ENCODE measurements at places on chromosomes 1 and 21.
A peak's percentile ranks its signal among the peaks of the same experiment; 100 is the strongest.

DNA sequence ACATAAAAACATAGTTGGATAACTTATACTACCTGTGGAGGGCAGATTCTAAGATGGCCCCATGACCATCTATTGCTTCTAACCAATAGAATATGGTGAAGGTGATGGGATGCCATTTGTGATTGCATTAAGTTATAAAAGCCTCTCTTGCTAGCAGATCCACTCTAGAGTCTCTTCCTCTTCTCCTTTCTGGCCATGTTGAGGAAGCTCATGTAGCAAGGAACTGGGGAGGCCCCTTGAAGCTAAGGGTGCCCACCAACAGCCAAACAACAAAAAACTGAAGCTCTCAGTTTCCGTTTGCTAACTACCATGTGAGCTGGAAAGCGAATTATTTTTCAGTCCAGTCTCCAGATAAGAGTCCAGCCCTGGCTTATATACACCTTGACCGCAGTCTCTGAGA lies 16.0 kb upstream of the AGO1 start:
- H3K27ac ChIP-seq: no peak overlapping the region
- H3K4me1 ChIP-seq: no peaks in the 10 kb centered on the region
- no peak for DNase-seq

DNA sequence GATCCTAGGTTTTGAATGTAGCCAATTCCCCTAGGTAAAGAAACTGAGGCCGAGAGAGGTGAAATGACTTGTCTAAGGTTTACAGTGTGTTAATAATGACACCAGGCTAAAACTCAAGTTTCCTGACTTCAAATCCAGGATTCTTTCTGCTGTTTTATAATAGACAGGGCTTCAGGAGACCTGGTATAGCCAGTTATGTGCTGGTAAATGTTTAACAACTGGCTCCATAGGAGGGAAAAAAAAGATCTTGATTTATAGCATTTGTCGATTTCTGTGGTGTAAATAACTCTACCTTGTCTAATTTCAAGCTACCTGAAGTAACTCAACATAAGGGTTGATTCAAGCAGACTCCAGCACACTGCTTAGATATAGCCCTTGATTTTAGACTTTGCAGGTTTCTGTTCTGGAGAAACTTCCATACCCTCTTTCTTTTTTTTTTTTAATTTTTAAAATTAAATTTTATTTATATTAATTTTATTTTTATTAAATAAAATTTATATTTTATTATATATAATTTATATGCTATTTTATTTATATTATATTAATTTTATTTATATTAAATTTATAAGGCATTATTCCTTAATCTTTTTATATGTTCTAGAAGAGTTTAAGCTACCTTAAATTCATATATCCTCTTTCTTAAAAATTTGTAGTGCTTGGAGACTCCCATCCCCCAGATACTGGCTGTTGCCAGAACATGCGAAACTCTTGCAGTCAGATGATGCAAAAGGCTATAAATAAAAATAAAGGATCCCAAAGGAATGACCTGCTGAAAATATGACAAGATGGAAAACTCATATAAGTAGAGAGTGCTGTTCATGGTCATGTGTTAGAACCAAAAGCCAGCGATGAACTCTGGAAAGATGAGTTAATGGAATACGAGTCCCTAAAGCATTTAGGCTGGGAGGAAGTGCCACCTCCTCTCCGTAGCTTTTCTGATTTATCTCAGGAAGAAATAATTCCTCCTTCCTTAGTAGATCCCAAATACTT lies 35.4 kb upstream of the SRSF10 start:
- peaks cover 75% of the 10 kb centered on the region for H3K4me1 ChIP-seq
- no peak for DNase-seq
- H3K27me3 ChIP-seq: no peaks in the 10 kb centered on the region
- no peaks in the 10 kb centered on the region for H3K36me3 ChIP-seq
- no peak overlapping the region for H3K4me3 ChIP-seq
- peak overlapping the region; percentile 94 for H3K27ac ChIP-seq

- H3K4me3 ChIP-seq: no peak overlapping the region
- no peaks in the 10 kb centered on the region for H3K27me3 ChIP-seq
- H3K27ac ChIP-seq: no peak overlapping the region
- DNase-seq: no peak
Measured at GRCh38 chr1:196377811-196378210, 230.4 kb downstream of the KCNT2 start.

DNA sequence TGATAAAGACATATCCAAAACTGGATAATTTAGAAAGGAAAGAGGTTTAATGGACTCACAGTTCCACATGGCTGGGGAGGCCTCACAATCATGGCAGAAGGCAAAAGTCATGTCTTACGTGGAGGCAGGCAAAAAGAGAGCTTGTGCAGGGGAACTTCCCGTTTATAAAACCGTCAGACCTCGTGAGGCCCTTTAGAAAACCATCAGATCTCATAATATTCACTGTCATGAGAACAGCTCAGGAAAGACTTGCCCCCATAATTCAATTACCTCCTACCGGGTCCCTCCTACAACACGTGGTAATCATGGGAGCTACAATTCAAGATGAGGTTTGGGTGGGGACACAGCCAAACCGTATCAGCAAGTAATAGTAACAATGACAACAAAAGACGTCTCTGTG lies 88.2 kb upstream of the SLC25A33 start:
- H3K36me3 ChIP-seq: no peaks in the 10 kb centered on the region
- DNase-seq: no peak
- peak overlapping the region; percentile 98 for H3K27ac ChIP-seq
- H3K4me3 ChIP-seq: no peak overlapping the region
- H3K4me1 ChIP-seq: peaks cover 73% of the 10 kb centered on the region

- no peak overlapping the region for H3K27ac ChIP-seq
- peaks cover 23% of the 10 kb centered on the region for H3K27me3 ChIP-seq
- DNase-seq: no peak
- H3K36me3 ChIP-seq: no peaks in the 10 kb centered on the region
- no peak overlapping the region for H3K4me3 ChIP-seq
Measured at GRCh38 chr1:48688102-48688760, 88.5 kb downstream of the BEND5 start.

GRCh38 chr21:37430184-37430821 lies 63.7 kb downstream of the DYRK1A start:
- no peak overlapping the region for H3K27ac ChIP-seq
- DNase-seq: no peak
- no peak overlapping the region for H3K4me3 ChIP-seq
- H3K4me1 ChIP-seq: peaks cover 32% of the 10 kb centered on the region
- peaks cover 8% of the 10 kb centered on the region for H3K36me3 ChIP-seq

DNA sequence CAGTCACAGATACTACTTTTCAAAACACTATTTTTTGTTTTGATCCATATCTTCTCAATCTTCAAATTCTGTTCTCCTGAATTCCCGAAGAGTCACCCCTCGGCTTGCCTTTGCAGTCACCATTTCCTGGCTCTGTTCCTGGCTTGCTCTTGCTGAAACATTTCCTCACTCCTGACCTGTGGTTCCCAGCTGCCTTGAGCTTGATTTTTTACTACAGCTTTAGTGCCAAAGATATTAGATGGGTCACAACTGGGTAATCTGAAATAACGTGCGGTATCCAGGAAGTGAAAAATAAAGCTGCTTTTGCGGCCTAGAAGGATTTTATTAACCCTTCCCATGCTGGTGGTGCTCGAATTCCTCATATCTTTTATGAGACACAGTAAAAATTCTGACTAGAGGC lies 318.8 kb downstream of the PCP4 start:
- H3K4me1 ChIP-seq: no peaks in the 10 kb centered on the region
- no peak overlapping the region for H3K27ac ChIP-seq
- no peak for DNase-seq
- H3K36me3 ChIP-seq: no peaks in the 10 kb centered on the region

DNA sequence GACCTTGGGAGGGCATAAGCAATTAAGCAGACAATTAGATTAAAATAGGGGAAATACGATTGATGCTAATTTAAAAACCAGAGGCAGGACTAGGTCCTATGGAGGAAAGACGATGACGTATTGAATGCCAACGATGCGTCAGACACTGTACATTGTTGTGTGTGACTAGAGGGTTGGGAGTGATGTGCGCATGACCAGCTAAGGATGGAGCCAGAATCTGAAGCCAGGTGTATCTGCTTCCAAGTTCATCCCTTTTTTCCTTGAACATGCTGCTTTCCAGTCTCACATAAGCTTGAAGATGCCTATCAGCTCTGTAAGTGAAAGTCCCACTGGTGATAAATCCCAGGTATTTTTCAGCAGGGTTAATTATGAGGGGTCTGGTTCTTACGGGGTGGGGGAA lies 576.2 kb downstream of the MATN1 start:
- no peaks in the 10 kb centered on the region for H3K4me1 ChIP-seq
- H3K27me3 ChIP-seq: peaks cover 24% of the 10 kb centered on the region
- no peaks in the 10 kb centered on the region for H3K36me3 ChIP-seq
- no peak overlapping the region for H3K4me3 ChIP-seq

DNA sequence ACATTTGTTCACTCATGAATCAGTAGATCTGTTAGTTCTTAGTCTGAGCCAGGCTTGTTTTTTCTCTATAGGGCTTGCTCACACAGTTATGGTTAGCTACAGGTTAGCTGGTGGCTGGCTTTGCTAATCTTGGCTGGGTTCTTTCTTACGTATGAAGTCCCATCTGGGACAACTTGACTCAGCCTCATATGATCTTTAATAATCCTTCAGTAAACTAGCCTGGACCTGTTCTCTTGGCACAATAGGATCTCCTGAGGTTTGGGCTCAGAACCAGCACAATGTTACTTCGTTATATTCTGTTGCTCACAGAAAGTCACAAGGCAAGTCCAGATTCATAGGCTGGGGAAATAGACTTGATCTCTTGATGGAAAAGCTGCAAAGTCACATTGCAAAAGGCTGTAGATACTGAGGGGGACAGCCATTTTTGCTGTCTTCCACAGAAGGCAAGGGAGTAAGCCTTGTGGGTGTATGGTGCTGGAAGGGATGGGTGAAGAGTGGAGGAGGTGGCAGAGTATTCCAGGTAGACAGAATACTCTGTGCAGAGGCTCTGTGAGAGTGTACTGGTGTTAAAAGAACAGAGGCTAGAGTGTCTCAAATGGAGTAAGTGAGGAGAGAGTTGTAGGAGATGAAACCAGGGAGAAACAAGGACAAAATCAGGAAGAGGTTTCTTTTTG lies 24.4 kb downstream of the EFCAB7 start:
- peaks cover 6% of the 10 kb centered on the region for H3K36me3 ChIP-seq
- no peaks in the 10 kb centered on the region for H3K27me3 ChIP-seq
- no peaks in the 10 kb centered on the region for H3K4me1 ChIP-seq
- no peak overlapping the region for H3K27ac ChIP-seq

DNA sequence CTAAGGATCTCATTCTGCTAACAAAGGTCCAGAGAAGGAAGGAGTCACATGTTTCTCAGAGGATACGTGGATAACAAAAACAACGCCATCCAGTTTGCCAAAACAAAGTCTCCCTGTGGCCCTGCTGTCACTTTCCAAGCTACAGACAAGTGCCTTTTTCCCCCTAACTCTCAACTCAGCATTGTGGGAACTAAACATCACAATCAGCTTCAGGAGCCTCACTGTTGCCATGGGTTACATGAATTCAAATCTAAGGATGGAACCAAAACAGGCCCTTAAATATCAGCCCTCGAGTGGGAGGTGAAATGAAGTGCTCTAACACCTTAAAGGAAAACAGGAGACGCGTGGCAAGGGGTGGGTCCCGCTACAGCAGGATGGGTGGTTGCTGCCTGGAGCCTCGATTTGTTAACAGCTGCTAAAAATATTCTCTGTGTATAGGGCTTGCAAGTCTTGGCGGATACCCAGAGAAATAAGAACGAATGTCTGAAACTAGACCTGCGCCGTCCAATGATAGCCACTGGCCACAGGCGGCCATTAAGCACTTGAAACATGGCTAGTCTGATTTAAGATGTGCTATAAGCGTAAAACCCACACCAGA lies 66.4 kb upstream of the SOD1 start:
- H3K36me3 ChIP-seq: peaks cover 3% of the 10 kb centered on the region
- H3K4me1 ChIP-seq: no peaks in the 10 kb centered on the region
- no peak overlapping the region for H3K4me3 ChIP-seq
- H3K27me3 ChIP-seq: no peaks in the 10 kb centered on the region
- no peak overlapping the region for H3K27ac ChIP-seq

GRCh38 chr1:96641282-96641681 lies 80.3 kb upstream of the PTBP2 start:
- DNase-seq: no peak
- no peaks in the 10 kb centered on the region for H3K4me1 ChIP-seq
- no peaks in the 10 kb centered on the region for H3K36me3 ChIP-seq
- H3K27ac ChIP-seq: no peak overlapping the region
- H3K27me3 ChIP-seq: peaks cover 7% of the 10 kb centered on the region

GRCh38 chr1:232393444-232394146 lies 236.3 kb downstream of the SIPA1L2 start:
- no peak overlapping the region for H3K4me3 ChIP-seq
- no peaks in the 10 kb centered on the region for H3K4me1 ChIP-seq
- H3K27me3 ChIP-seq: no peaks in the 10 kb centered on the region
- no peak overlapping the region for H3K27ac ChIP-seq
- no peak for DNase-seq
- H3K36me3 ChIP-seq: peaks cover 2% of the 10 kb centered on the region

GRCh38 chr21:14070049-14070893 lies 140.5 kb downstream of the LIPI start:
- H3K4me3 ChIP-seq: no peak overlapping the region
- no peaks in the 10 kb centered on the region for H3K4me1 ChIP-seq
- no peak for DNase-seq
- no peaks in the 10 kb centered on the region for H3K27me3 ChIP-seq

DNA sequence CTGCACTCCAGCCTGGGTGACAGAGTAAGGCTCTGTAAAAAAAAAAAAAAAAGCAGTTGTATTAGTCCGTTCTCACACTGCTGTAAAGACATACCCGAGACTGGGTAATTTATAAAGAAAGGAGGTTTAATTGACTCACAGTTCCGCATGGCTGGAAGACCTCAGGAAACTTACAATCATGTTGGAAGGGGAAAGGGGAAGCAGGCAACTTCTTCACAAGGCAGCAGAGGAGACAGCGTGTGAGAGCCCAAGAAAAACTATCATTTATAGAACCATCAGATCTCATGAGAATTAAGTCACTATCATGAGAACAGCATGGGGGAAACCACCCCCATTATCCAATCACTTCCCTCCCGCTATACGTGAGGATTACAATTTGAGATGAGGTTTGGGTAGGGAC lies 151.7 kb upstream of the NR5A2 start:
- DNase-seq: no peak
- no peak overlapping the region for H3K27ac ChIP-seq
- no peak overlapping the region for H3K4me3 ChIP-seq
- peaks cover 12% of the 10 kb centered on the region for H3K27me3 ChIP-seq

GRCh38 chr1:46485564-46486431 lies 3.8 kb upstream of the DMBX1 start:
- H3K4me1 ChIP-seq: peaks cover 14% of the 10 kb centered on the region
- no peaks in the 10 kb centered on the region for H3K36me3 ChIP-seq
- no peak for DNase-seq
- no peak overlapping the region for H3K4me3 ChIP-seq
- peaks cover 73% of the 10 kb centered on the region for H3K27me3 ChIP-seq

- H3K36me3 ChIP-seq: peaks cover 5% of the 10 kb centered on the region
- no peak overlapping the region for H3K27ac ChIP-seq
- DNase-seq: no peak
- H3K27me3 ChIP-seq: peaks cover 44% of the 10 kb centered on the region
- no peak overlapping the region for H3K4me3 ChIP-seq
Measured at GRCh38 chr1:110076789-110077500, 6.5 kb upstream of the ALX3 start.

Data from chondrocyte (in vitro differentiated cells).